ENCODE measurements at places on chromosomes 12 and 14.
A peak's percentile ranks its signal among the peaks of the same experiment; 100 is the strongest.

DNA sequence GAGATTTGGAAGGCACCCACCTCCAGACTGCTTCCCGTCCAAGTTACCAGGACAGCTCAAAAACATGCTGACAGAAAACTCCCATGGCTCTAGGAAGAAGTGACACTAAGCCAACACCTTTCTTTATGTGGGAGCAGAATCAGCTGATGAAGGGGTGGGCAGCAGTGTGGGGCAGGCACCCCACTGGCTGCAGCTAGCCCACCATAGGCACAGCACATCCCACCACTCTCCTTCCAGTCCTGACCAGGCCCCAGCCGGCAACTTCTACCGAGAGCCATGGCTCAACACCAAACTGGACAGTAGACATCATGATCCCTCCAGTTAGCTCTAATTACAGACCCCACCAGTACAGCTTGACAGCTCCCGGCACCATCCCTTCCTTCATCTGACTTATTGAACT, 45.0 kb downstream of the SH2B3 start:
- DNase-seq, result no peak

- DNase-seq, result no peak
These were observed 822.9 kb downstream of the VRK1 start for GRCh38 chr14:97620066-97620465.

DNA sequence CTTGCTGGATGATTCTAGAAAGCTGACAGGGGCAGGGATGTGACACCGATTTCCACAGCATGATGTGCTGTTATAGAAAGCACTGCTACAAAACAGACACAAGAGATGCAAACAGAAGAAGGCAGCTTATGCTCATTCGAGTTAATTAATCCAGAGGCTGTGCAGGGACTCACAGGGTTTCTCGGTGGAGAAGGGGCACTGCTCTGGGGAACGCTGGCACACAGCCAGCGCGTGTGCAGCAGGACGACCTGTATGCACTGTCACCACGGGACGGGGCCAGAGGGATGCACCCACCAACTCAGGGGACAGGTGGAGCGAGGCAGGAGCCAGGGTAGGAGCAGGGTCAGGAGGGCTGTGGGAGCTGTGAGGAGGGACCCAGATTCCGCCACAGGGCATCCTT, 143.5 kb downstream of the RIMBP2 start:
- no peak for DNase-seq

DNA sequence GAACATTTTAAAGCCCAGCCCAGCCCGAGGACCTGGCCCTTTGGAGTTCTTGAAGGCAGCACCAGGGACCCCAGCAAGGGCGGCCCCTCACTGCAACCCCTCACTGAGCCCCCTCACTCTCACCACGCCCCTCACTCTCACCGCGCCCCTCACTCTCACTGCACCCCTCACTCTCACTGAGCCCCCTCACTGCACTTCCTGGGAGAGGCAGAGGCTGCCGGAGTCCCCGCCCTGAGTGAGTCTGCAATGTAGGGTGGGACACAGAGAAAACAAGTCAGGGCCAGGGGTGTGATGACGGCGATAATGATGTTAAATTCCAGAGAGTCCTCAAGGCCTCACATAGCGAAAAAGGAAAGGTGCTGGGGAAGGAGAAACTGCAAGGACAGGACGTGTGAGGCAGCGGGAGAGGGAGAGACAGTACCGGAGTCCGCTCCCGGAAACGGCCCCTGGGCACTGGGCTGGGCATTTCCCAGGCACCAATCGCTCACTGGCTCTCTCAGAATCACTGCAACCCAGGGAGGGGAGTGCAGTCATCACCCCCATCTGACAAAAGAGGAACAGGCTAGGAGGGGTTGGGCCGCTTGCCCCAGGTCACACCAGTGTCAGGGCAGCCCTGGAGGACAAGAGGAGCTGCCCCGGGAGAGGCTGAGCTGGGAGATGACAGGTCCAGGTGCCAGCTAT, 24.9 kb downstream of the CCDC88C start:
- DNase-seq, result no peak

GRCh38 chr14:93970965-93971634, 5.3 kb downstream of the ASB2 start:
- DNase-seq, result no peak

DNA sequence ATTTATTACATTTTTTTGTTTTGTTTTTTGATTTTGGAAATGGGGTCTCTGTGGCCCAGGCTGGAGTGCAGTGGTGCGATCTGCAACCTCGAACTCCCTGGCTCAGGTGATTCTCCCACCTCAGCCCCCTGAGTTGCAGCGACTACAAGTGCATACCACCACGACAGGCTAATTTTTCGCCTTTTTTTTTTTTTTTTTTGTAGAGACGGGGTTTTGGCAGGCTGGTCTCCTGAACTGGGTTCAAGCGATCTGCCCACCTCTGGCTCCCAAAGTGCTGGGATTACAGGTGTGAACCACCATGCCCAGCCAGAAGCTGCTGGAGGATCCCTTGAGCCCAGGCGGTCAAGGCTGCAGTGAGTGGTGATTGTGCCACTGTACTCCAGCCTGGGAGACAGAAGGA, 2.3 kb downstream of the MON2 start:
- DNase-seq, result no peak

GRCh38 chr14:94548999-94549985, 11.9 kb upstream of the SERPINA4 start:
- DNase-seq, result peak; percentile 52

GRCh38 chr12:33044447-33044846, 147.9 kb upstream of the PKP2 start:
- DNase-seq, result no peak

DNA sequence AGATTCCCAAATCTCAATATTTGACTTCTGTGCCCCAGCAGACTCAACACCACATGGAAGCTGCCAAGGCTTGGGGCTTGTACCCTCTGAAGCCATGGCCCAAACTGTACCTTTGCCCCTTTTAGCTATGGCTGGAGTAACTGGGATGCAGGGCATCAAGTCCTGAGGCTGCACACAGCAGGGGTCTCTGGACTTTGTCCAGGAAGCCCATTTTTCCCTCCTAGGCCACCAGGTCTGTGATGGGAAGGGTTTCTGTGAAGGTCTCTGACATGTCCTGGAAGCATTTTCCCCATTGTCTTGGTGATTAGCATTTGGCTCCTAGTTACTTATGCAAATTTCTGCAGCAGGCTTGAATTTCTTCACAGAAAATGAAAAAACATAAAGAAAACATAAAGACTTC, 762.3 kb downstream of the GALC start:
- DNase-seq, result no peak

GRCh38 chr14:80678436-80678835, 263.1 kb downstream of the CEP128 start:
- DNase-seq, result peak; percentile 3

DNA sequence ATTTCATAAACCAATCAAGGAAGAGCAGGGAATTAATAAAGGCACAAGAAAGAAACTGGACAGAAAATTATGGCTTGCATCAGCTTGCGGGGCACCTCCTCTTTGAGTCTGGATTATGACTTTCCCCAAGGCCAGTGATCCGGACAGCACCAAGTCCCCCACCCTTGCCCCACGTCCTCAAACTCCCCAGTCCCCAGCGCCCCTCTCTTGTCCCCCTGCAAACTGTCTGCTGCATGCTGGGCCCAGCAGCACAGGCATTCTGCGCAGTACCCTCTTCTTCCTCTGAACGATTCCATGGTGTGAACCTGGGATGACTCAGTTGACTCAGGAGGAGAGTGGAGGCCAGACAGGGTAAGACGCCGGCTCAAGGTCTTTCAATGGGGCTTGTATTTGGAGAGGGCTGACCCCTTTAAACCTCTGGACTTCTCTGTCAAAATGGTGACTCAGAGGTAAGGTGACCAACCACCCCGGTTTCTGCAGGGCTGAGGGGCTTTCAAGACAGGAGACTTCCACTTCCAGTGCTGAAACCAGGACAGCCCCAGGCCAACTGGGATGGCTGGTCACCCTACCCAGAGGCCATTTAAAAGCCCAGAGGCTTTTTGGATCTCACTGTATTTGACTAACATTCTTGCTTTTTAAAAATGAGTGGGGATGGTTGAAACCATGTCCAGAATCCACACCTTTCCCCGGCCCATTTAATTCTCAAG, 13.5 kb downstream of the C14orf132 start:
- no peak for DNase-seq

DNA sequence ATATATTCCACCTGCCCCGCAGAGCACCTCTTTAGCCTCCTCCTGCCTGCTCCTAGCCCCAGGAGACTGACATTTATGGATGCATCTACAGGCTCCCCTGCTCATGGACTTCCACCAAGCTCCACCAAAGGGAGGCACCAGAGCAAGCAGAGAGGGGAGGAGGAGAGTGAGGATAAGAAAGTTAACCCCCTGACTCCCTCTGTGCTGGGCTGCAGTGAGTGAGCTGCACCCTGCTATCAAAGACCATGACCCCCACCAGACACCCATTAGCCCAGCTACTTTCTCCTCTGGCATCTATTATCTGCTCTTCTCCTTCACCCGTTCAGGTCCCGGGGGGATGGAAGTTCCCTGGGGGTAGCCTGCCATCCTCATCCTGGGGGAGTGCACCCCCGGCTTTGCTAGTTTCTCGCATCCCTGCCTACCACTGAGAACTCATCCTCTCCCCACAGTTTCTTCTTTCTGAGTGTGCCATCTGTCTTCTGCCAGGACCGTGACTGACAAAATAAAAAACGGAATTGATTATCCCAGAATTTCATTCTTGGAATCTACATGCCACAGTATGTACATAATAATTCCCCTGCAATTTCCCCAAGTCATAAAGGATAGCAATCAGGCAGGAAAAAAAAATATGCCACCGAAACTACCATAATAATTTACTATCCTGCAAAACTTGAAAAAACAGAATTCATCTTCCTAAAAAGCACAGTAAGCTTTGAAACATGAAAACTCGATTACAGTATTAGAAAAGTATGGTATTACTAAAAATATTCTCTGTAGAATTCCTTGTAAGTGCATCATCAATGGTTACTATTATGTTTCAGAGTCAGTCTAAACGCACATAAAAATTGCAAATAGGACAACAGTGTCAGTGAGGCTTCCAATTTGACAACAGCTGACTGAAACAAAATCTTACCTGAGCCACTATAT, 45.2 kb downstream of the FOXN3 start:
- no peak for DNase-seq

DNA sequence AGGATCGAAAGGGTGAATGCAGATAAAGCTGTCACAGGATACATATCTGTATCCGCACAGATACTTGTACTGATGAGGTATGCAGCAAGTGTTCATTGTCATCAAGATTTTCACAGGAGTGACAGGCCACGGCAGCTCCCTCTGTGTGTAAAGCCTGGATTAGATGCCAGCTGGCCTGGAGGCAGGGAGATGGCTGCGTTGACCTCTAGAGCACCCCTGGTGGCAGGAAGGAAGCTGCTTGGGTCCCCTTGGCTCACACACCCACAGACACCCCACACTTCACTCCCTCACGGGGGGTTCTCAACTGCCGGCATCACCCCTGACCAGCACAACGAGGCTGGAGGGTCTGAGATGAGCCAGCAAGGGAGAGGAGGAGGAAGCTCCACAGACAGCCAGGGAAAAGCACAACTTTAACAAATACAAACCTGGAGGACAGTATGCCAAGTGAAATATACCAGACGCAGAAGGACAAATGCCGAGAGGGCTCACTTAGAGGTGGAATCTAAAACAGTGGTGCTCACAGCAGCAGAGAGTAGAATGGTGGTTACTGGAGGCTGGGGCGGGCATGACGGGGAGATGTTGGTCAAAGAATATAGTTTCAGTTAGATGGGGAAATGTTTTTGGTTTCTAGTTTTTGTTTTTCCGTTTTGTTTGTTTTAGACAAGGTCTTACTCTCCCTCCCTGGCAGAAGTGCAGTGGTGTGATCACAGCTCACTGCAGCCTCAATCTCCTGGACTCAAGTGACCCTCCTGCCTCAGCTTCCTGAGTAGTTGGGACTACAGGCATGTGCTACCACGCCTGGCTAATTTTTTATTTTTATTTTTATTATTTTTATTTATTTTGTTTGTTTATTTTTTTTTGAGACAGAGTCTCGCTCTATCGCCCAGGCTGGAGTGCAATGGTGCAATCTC, 45.7 kb downstream of the TEAD4 start:
- no peak for DNase-seq

DNA sequence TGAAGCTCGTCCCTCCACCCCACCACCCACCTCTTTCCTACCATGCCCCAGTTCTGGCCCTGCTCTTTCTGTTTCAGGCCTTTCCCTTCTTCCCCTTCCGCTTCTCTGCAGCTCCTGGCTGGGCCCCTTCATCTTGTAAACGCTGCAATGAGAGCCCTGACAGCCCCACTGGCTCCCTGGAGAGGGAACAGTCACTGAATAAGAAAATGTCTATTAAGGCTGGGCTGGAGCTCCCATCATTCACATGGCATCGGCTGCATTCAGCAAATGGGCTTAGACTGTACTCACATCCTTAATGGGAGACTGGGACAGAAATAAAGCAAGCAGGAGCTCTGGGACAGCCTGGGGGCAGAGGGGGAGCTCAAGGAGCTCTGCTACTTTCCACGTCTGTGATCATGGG, 45.2 kb upstream of the TUNAR start:
- no peak for DNase-seq

- DNase-seq, result no peak
These were observed 448.8 kb upstream of the CCDC196 start for GRCh38 chr14:66037361-66037760.

DNA sequence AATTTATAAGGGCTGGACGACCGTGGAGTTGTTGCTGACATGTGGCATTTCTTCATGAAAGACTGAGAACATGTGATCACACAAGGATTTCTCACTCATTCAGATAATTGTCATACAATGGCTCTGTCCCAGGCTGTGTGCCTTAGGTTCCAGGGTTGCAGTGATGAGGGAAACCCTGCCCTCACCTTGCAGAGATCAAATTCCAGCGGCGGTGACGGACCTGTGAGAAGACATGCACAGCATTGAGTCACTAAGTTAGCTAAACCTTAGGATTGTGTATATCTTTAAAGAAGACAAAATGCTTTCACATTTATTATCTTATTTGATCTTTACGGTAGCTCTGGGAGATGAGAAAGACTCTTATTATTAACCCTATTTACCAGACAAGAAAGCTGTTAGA, 1029.1 kb downstream of the BCL11B start:
- DNase-seq, result no peak

- no peak for DNase-seq
These were observed 7.5 kb upstream of the AQP2 start for GRCh38 chr12:49942921-49943624.

DNA sequence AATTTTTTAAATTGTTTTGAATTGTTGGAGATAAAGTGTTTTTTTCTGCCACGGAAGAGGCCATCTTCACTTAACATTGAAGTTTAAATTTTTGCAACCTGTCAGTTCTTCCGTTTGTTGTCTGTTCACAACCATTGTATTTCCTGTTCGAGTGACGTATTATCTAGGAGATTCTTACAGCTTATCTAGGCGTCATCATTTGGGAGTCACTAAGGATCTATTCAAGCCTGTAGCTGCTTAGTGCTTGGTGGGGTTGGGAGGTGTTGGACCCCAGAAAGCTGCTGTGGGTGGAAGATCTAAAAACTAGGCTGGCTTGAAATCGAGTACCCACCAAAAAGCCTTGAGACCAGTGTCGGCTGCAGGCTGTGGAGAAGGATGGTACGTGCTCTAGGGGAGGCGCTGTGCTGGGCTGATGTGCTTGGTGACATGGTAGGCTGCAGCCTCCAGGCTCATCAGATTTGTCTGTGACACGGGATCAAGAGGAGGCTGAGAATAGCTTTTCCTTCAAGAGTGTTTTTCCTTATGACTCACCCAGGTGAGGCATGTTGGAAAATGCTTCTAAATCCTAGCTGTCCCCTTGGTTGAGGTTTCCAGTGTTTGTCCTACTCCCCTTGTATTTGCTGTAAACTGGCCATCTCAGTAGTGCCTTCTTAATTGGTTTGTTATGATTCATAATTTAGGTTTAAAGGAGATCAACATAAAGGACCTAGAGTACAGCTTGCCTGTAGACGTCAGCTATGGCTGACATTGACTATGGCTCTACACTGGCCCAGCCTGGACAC, 57.8 kb downstream of the ATG14 start:
- no peak for DNase-seq

- no peak for DNase-seq
These were observed 163.8 kb upstream of the SLC16A7 start for GRCh38 chr12:59432057-59432456.
